ENCODE measurements at places on chromosomes 12 and 14.

- DNase-seq, result no peak
These were observed 6.0 kb downstream of the SIX6 start for GRCh38 chr14:60514741-60515491.

- DNase-seq, result peak; percentile 6
These were observed 136.8 kb upstream of the PRKD1 start for GRCh38 chr14:30064454-30064853.

DNA sequence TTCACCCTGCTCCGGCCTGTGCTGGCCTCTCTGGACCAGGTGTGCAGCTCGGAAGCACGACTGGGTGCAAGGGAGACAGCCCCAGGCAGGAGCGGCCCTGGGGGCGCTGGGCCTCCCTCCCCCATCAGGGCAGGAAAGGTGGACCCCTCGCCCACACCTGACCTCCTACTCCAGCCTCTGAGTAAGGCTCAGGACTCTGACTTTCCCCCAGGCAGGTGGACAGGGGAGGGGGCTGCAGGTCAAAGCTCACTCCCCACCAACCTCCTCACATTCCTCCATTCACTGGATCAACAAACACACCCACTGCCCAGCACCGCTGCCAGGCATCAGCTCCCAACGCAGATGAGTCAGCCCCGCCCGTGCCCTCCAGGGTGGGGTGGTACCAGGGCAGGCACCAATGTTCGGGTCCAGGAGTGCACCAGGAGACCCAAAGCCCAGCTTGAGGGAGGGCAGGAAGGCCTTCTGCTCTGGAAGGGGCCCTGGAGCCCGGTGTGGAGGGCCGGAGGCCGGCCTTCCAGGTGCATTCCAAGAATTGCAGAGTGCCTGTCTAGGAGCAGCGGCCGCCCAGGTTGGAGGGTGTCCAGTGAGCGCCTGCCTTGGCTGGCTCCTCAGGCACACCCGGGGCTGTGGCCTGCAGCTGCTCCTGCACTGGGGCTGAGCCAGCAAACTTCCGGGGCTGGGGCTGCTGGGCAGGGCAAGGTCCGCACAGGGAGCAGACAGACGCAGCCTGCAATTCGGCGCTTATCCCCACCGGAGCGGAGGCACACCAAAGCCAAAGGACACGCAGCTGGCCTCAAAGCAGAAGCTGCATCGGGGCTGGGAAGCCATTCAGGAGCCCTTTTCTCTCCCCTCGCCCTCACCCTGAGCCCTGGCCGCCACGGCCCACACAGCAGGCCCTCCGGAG is 1.6 kb upstream of the INF2 start:
- DNase-seq, result no peak

GRCh38 chr12:52794479-52795331 is 1.2 kb downstream of the KRT3 start:
- DNase-seq, result peak; percentile 37

DNA sequence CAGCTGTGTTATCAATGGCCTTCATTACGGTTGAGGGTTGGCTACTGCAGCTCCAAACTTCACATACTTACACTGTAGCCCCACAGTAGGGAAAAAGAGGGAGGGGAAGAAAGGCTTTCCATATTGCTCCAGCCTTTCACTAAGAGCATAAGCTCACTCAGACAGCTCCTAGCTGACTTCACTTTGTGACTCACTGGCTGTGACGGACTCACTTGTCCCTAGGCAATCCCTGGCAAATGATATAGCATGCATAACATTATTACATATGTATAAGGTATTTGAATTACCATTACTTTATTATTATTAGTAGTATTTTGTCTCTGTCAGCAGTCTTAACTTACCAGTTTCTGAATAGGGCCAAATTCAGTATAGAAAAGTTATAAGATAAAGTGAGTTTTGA is 350.7 kb downstream of the RMST start:
- no peak for DNase-seq

- DNase-seq, result no peak
These were observed 253.5 kb downstream of the SPTSSA start for GRCh38 chr14:34208532-34208931.

DNA sequence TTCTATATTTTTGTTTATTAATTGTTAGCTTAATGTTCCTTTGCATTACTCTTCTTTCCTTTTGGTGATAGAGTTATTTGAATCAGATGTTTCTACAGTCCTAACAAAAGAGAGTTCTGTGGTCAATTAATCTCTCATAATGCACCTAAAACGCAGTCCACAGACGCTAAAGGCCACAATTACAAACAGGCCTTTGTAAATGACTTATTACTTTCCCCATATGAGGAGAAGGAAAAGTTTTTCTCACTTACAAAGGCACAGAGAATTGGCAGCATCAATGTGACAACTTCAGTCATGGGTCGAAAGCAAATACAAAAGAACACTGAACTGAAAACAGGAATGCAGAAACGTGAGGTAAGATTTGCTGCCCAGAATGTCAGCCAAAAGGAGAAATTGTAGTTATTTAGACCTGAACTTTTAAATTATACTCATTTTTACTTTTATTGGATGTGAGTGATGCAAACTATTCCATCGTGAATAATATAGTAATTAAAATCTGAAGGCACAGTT is 142.0 kb upstream of the SYT10 start:
- no peak for DNase-seq

GRCh38 chr12:94206886-94207285 is 58.5 kb downstream of the PLXNC1 start:
- no peak for DNase-seq

DNA sequence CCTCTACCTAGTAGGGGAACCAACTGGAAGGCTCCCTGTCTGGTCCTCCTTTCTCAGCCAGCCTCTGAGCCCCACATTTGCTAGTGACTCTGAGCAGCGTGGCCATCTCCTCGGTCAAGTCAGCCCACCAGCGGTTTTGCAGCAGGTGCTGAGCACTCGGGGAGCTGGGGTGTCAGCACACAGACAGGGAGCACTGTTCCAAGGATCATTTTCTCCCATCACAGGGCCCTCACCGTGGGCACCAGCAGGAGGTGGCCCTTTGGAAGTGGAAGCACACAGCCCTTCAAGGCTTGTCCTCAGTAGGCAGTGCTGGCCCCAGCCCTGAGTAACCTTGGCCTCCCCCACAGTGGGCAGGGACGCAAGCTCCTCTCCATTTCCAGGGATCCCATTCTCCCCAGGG is 24.1 kb upstream of the EML1 start:
- DNase-seq, result no peak

- DNase-seq, result peak; percentile 78
These were observed 133.8 kb upstream of the NUDT4 start for GRCh38 chr12:93243689-93244513.

- peak; percentile 49 for DNase-seq
These were observed 216.2 kb downstream of the PELI2 start for GRCh38 chr14:56334458-56334857.

- no peak for DNase-seq
These were observed 21.5 kb downstream of the GNPNAT1 start for GRCh38 chr14:52769887-52770286.

- no peak for DNase-seq
These were observed 60.8 kb upstream of the MED13L start for GRCh38 chr12:116338064-116338846.

DNA sequence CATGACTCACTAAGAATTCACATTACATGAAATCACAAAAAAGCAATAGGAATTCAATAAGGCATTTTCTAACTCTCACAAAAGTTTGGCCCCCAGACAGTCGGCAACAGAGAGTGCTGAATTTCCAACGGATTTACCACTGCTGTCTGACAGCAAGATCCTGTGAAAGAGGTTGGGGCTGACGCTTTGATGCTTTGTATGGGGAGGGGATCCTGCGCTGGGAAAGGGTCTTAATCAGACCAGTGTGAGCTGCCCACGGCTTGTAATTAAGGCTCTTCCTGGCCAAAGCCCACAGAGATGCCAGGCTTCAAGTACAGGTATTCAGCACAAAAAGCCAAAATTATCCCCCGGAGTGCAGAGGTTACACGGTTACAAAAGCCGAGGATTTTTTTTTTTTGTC is 66.8 kb upstream of the TMCC3 start:
- DNase-seq, result no peak

GRCh38 chr12:111826992-111827391 is 15.0 kb upstream of the MAPKAPK5 start:
- DNase-seq, result no peak

DNA sequence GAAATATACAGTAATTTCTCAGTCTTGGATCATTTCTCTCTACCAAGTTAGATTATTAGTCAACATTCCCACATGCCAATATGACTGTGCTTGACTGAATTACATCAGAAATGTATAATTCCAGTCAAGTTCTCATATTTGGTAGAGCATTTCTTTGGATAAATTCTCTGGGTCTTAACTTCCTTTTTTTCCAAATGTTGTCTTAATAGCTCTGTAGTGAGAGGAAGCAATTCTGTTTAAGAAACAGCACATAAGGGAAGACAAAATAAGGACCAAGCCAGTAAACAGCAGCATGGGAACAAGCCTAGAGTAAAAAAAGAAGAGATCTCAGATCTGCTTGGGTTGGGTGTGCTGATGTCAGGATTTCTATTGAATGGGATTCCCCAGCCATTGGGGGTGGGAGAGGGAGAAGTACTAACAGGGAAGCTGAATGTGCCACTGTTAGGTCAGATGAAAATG is 14.2 kb upstream of the DYRK2 start:
- DNase-seq, result no peak

GRCh38 chr12:104063712-104064030 is 660 bp upstream of the HCFC2 start:
- DNase-seq, result peak; percentile 61

- peak; percentile 37 for DNase-seq
These were observed 82.4 kb downstream of the PPM1A start for GRCh38 chr14:60331201-60332045.

- DNase-seq, result no peak
These were observed 102.7 kb downstream of the ST8SIA1 start for GRCh38 chr12:22231836-22232235.

DNA sequence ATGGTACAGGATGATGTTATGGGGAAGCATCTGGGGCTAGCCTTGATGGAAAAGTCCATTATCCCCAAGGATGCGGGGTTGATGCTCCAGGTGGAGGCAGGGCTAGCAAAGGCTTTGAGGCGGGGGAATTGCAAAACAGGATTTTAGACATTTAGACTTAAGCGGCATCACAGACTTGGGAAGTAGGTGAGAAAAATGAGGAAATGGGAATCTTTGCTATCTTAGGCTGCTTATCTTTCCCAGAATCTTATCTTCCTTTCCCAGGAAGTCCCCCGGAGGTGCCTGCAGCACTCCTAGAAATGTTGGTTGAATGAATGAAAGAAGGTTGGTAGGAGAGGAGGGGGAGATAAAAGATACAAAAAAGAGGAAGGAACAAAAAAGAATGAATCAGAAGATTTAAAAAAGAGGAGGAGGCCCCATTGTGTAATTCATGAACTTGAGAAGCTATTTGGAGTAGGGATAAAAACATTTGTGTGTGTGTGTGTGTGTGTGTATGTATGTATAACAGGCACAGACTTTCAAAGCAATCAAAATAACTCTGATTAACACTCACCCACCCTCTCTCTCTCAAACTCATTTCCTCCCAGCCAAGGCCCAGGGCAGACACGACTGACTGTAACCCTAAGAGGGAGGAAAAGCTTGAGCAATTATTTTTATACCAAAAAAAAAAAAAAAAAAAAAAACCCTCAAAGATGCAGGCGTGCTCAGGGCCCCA is 62.5 kb upstream of the TBX3 start:
- peak; percentile 78 for DNase-seq

- DNase-seq, result no peak
These were observed 153.5 kb upstream of the ATF7IP start for GRCh38 chr12:14211947-14212387.

- peak; percentile 60 for DNase-seq
These were observed 343.7 kb upstream of the FKBP4 start for GRCh38 chr12:2451025-2451424.

DNA sequence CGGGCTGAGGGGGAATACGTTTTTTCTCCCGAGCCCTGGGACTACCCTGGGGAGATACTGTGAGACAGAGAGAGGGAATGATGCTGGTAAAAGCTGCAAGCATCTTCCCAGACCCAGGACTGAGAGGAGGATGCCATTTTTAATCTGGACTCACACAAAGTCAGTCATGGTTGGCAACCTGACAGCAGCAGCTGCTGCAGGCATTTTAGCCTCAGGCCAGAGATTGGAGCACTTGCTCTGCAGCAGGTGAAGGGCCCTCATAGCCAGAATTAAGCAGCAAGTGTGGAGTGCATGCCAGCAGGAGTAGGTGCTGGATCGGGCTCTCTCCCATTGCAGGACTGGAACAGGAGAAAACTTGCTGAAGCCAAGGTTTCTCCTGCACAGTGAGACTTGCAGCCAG is 361.1 kb upstream of the CLEC14A start:
- peak; percentile 7 for DNase-seq

DNA sequence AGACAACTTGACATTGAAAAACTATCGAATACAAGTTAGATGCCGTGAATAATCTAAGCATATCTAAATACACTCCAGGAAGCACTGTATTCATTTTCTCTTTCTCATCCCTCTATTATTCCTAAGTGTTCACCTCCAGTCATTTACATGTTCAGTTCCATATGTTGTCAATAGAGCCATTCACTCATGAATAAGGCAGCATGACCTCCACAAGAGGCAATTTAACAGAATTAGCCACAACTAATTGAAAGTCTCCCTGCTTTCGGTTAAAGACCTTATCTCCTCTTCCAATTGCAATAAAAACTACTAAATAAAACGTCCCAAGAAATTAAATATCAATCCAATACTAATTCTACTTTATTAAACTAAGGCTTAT is 1.8 kb downstream of the LRIG3 start:
- peak; percentile 15 for DNase-seq

DNA sequence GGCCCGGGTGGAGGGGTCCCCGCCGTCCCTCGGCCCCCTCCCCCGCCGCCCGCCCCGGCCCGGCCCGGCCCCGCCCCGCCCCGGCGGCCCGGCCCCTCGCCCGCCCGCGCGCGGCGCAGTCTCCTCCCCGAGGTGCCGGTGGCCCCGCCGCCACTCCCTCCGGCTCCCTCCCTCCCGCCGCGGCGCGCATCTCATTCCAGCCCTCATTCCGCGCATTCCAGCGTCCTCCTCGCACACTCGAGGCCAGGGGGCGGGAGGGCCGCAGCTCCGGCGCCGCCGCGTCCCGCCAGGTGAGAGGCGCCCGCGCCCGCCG is at the start of gene TEAD4:
Gene TEAD4, plus strand, starts transcription at position 206 of the 313 bp plus-strand sequence.
- DNase-seq, result peak; percentile 74

GRCh38 chr12:121333747-121334146 is 18.5 kb downstream of the ANAPC5 start:
- DNase-seq, result no peak

- DNase-seq, result peak; percentile 44
These were observed 58.3 kb downstream of the SMOC1 start for GRCh38 chr14:69937367-69938081.

- no peak for DNase-seq
These were observed 14.2 kb downstream of the NID2 start for GRCh38 chr14:52054678-52055077.

DNA sequence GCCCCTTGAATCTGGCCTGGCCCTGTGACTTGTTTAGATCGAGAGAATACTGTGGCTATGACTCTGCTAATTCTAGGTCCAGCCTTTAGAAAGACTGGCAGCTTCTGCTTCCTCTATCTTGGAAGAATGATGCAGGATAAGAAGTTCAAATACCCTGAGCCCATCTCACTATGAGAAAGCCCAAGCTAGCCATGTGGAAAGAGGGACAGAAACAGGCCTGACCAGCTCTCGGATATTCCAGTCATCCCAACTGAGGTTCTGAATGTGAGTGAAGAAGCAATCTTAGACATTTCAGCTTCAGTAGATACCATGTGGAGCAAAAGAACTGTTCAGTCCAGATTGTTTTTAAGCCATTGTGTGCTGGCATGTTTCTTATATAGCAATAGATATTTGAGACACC is 17.3 kb upstream of the KRR1 start:
- DNase-seq, result no peak

- DNase-seq, result peak; percentile 83
These were observed 19.2 kb upstream of the TBX5 start for GRCh38 chr12:114425031-114425626.

GRCh38 chr12:22372277-22372837 is 37.9 kb upstream of the ST8SIA1 start:
- no peak for DNase-seq

GRCh38 chr12:131013118-131013517 is 59.4 kb downstream of the ADGRD1 start:
- DNase-seq, result no peak
